ENCODE measurements at places on chromosomes 13 and 19. TPM values are rescaled to one million over a fixed set of nuclear protein-coding genes. Genes with fewer than 3 reads are reported as not detected.

Gene CLIP3
- 3.6 TPM for total RNA-seq

- no peak for DNase-seq
Observed at GRCh38 chr19:51441410-51442390, 16.6 kb downstream of the SIGLEC8 start.

DNA sequence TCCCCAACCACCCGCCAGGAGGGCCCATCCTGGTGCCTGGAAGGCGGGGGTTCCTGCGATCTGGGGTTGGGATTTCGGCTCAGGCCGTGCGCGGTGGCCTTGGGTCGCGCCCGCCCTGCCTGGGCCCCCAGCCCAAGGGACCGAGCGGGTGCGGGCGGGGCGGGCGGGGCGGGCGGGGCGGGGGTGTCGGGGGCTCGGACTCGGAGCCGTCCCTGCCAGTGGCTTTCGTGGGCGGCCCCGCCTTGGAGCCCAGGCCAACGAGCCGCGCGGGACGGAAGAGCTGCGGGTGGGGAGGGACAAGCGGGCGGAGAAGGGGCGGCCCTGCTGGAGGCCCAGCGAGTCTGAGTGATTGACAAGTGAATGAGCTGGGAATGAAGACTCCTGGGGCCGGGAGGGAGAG, 24.6 kb upstream of the ZNF729 start:
- DNase-seq = no peak

Gene CABP5
- total RNA-seq = not detected

DNA sequence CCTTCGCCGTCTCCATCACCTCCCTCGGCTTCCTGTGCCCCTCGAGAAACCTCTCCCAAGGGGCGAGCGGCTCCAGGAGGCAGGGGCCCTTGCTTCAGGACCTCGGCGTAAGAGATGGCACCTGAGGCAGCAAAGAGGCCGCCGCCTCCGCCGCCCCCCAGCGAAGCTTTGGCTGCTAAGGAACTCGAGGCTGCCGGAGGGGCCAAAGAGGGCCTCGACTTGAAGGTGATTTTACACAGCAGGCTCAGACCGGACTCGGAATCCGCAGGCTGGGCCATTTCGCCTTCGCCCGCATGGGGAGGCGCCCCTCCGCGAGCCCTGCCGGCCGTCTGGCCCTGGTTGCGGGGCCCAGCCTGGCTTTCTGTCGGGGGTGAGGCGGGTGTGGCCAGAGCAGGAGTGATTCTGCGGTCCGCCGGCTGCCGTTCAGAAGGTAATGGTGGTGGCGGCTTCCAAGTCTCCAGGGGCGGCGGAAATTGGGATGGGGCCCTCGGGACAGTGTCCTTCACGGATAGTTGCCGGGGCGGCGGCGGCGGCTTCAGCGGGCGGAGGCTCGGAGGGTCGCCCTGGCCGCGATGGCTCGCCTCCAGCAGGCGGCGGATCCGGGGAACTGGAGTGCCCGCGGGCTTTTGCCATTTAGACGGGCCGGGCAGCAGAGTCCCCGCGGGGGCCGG, 1.4 kb downstream of the GGN start:
- no peak for DNase-seq

Gene CASP14
- total RNA-seq = not detected

Measured in Right ventricle myocardium inferior (tissue), 1 donor.